Hematopoietic multipotent progenitor cell (in vitro differentiated cells): ENCODE measurements at places on chromosomes 11 and 22. TPM values are rescaled to one million over a fixed set of nuclear protein-coding genes. Genes with fewer than 3 reads are reported as not detected.
A peak's percentile ranks its signal among the peaks of the same experiment; 100 is the strongest.

DNA sequence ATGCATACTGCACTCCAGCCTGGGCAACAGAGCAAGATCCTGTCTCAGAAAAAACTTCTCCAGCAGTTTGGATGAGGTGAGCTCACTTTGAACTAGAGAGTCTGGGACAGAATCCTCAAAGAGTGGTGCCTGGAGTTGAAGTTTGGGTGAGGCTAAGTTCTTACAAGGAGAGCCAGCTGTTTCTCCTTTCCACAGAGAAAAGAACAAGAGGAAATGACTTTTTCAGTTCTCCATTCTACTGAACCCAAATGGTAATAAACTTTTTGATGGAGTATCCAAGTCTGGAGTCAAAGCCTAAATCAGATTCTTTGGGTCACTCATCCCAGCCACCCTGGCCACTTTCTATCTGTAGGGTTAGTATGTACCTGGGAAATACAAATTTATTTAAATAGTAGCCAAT is 102.7 kb downstream of the TRAF6 start:
- DNase-seq: no peak

DNA sequence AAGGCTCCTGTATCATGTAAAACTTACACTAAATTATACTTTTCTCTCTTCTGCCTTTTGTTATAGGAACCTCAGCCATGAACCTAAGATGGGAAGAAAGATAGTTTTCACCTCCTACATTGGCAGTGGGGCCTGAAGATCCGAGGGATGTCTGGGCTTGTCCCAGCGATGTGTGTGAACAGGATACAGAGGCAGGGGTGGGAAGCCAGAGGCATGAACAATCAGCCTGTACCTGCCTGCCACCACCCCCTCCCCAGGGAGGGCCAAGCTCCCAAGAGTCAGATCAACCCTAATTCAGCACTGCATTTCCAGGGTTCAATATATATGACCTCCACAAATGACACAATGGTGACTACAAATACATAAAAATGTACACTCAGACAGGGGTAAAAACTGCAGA is 9.4 kb downstream of the KIAA0930 start:
- no peak for DNase-seq

NXF1 gene
- 62.2 TPM for total RNA-seq

NUP160 gene
- 33.7 TPM for total RNA-seq

DDB1 gene
- 194 TPM for total RNA-seq

DNA sequence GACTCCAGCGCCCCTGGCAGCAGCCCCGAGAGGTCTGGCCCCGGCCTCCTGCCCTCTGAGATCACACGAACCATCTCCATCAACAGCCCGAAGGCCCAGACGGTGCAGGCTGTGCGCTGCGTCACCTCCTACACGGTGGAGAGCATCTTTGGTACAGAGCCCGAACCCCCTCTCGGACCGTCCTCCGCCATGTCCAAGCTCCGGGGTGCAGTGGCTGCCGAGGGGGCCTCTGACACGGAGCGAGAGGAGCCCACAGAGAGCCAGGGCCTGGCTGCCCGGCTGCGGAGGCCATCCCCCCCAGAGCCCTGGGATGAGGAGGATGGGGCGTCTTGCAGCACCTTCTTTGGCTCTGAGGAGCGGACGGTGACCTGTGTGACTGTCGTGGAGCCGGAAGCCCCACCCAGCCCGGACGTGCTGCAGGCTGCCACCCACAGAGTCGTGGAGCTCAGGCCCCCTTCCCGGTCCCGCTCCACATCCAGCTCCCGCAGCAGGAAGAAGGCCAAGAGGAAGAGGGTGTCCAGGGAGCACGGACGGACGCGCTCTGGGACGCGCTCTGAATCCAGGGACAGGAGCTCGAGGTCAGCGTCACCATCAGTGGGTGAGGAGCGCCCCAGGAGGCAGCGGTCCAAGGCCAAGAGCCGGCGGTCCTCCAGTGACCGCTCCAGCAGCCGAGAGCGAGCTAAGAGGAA is 7.6 kb downstream of the IRF7 start:
- no peak for DNase-seq

TBX10 gene
- not detected for total RNA-seq

DNA sequence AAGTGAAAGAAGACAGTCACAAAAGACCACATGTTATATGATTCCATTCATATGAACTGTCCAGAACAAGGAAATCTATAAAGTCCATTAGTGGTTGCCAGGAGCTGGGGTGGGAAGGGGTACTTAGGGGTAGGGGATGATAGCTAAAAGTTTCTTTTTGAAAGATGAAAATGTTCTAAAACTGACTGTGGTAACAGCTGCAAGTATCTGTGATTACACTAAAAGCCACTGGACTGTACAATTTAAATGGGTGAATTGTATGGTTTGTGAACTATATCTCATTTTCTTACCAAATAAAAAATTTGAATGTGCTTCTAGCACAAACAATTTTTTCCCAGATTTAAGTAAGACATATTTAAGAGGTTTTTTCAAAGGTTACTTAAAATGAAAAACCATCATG is 22.1 kb downstream of the CHKA start:
- DNase-seq: no peak

DEAF1 gene
- 80.8 TPM for total RNA-seq

SNU13 gene
- 127 TPM for total RNA-seq

OR5B3 gene
- not detected for total RNA-seq

PRRG4 gene
- total RNA-seq: 1.3 TPM

BLID gene
- not detected for total RNA-seq

- no peak for DNase-seq
Observed at GRCh38 chr11:134071766-134072402, 3.0 kb downstream of the JAM3 start.

KCNK7 gene
- total RNA-seq: 1.3 TPM

GRCh38 chr11:131609337-131609736 is 238.9 kb downstream of the NTM start:
- DNase-seq: peak; percentile 36

DNA sequence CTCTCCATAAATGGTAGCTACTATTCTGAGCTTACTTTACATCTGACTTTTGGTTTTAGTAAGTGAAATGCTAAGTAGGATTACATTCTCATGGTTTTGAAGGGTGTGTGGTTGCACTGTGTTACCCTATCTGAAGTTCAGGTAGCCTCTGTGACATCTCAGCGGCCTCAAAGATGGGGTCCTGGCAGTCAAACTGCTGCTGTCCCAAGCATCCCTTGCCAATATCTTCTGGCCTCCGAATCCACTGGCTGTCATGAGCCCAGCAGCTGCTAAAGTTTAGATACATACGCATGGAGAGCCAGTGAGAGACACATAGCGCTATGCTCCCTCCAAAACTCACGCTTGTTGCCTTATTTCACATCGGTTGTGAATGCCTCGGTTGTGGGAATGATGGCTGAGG is 34.9 kb downstream of the UBASH3B start:
- no peak for DNase-seq

CLTCL1 gene
- total RNA-seq: 1.6 TPM

DNA sequence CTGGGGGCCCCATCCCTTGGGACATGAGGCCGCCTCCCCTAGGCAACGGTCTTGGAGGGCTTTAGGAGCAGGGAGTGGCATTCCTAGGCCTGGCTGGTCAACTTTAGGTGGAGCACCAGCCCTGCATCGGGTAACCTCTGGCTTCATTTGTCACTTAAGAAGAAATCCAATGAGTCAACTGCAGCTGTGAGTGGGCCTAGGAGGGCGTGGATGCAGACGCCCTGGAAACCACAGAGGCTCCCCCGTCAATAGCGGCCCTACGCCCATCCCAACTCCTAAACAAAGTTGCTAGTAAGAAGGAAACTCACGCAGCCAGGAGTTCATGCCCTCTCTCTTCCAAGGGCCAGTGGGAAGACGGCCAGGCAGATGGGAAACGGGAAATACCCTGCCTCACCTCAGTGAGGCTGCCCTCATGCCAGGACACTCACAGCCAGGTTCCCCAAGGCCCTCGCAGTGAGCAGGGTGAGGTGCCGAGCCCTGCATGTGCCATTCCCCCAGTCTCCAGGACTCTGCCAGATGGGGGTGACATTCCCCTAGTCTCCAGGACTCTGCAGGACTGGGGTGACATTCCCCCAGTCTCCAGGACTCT is 20.8 kb downstream of the BID start:
- DNase-seq: no peak

SEC14L3 gene
- total RNA-seq: not detected

MOGAT2 gene
- under 0.01 TPM for total RNA-seq

DNA sequence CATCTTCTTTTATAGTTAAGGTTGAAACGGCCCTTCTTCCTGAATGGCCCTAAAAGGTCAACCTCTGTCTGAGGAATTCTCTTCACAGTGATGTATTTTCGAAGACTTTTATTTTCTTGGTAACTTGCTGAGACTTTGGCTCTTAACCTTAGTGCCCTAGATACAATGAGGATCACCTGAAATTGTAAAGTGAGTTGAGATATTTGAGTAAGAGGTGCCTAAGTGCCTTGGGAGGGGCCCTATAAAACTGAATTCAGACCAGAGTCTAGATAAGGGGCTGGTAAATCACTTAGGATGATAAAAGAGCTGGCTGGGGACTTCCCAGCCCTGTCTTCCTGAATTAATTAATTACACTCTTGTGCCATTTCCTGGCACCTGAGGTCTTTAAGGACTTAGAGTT is 505.6 kb upstream of the KIRREL3 start:
- no peak for DNase-seq

FOSL1 gene
- total RNA-seq: 24.5 TPM

- no peak for DNase-seq
Observed at GRCh38 chr22:50567721-50568252, 5.1 kb upstream of the SYCE3 start.

DNA sequence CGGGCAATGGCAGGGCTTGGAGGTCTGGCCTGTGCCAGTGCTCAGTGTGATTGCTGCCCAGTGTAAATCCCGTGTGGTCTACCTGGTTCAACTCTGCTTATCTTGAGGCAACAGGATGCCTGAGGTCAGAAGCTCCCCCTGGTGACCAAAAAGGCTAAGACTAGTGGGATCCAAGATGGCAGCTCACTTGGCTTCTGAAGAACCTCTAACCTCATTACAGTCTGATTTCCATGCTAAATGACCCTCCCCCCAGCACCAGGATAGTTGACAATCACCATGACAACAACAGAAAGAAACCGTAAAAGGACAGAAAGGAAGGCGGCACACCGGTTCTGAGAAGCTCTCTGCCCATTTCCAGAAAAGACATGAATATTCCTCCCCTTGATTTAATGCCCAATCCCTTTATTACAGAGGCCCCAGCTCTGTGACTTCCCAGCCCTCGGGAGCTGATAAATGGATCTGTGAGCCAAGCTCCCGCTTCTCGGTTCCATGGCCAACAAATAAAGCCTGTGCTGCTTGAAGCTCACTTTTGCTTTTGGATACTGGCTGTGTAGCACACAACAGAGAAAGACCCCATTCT is 398.4 kb downstream of the CTTN start:
- DNase-seq: no peak

DNA sequence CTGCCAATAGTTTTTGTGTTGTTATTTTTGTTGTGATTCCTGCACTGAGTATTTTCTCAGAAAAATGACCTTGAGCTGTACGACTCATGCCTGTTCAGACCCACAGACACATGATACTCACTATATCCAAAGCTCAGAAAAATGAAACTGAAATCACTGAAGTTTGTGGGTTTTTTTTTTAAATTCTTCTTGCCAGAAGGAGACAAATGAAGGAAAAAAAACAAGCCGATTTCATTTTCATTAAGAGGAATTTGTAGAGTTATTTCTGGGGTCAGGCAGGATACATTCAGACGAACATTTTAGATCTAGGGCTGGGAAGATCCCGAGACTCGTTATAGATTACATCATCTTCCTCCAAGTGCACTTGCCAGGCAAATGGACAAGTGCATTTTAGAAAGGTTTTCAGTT is 60.4 kb downstream of the BMAL1 start:
- peak; percentile 49 for DNase-seq

- DNase-seq: no peak
Observed at GRCh38 chr22:47386812-47387510, 624.5 kb downstream of the TBC1D22A start.

GRCh38 chr11:62923601-62924411 is 2.6 kb upstream of the CHRM1 start:
- peak; percentile 45 for DNase-seq

GRCh38 chr11:61994981-61995380 is 27.5 kb upstream of the FTH1 start:
- DNase-seq: no peak

DNA sequence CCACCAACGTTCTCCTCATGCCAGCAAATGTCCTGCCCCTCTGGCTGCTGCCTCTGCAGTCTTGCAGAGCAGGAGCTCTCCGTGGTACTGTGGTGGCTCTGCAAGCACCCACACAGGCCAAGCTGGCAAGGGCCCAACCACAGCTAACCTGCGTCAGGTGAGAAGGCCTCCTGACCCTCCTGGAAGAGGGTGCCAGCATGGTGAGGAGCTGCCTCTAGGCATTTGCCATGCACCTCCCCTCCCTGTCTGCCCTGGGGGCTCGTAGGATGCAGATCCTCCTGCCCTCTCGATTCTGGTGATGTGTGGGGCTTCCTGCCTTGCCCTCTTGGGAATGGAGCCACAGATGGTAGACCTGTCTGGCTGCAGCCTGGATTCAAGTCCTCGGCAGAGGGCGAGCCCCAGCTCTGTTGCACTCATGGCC is 1408.8 kb downstream of the TBC1D22A start:
- DNase-seq: no peak

RIMBP3B gene
- total RNA-seq: 1.6 TPM

DNA sequence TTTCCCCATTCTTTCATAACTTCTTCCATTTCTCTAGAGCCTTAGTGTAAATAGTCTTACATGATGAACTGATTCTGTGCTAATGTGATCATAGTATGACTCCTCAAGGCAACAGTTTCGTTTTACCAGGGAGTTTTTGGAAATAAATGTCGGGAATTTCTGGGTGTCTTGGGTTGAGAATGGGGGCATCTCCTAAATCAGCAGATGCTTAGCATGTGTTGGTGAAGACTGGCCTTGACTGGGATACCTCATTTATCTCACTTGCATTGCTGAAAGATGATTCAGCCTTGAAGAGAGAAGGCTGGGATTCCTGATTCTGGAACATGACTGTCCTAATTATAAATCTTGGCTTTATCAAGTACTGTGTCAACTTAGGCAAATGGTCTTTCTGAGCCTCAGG is 115.7 kb upstream of the C11orf87 start:
- DNase-seq: no peak

DNA sequence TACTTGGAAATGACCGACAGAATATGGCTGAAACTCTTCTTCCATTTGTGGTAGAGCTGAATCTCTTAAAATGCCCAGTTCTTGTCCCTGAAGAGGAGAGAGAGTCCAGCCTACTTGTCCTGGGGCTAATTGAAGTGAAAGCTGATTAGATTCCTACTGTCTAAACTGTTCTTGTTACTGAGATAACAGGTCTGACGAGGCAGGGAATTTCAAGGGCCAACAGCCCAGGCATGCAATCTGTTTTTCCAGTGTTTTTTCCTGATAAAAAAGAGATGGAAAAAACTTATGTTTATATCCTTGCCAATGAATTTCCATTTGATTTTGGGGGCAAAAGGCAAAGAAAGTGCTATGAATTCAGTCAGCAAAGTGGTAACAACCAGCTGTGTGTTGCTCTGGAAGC is 195.5 kb downstream of the ETS1 start:
- no peak for DNase-seq

DNA sequence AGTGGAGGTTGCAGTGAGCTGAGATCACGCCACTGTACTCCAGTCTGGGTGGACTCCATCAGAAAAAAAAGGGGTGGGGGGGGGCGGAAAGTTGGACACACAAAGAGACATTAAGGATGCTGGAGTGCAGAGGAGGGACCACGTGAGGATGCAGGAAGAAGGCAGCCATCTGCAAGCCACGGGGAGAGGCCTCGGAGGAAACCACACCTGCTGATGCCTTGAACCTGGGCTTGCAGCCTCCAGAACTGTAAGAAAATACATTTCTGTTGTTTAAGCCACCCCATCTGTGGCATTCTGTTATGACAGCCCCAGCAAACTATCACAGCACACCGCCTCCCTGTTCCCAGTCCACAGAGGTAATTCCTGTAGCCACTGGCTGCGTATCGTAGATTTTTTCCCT is 9.2 kb upstream of the STIP1 start:
- DNase-seq: no peak

- no peak for DNase-seq
Observed at GRCh38 chr11:12077535-12078280, 32.7 kb upstream of the MICAL2 start.
